A549 treated with CORT108297 at 1 μM for 4 hours (cell line): ENCODE measurements at places on chromosomes 3 and 15. TPM values are rescaled to one million over a fixed set of nuclear protein-coding genes. Genes with fewer than 3 reads are reported as not detected.

The SEMA3B gene
- 5.6 to 10.6 TPM (median 8.3 TPM) in 5 replicates for total RNA-seq

The CDCP1 gene
- total RNA-seq = 10.5 to 12.8 TPM (median 12.0 TPM) in 5 replicates

The LIPH gene
- 6.2 to 7.0 TPM (median 6.8 TPM) in 5 replicates for total RNA-seq

The SYNPR gene
- not detected in 5 replicates for total RNA-seq

The IL12A gene
- 0.59 to 1.1 TPM (median 0.90 TPM) in 5 replicates for total RNA-seq

The ADGRG7 gene
- total RNA-seq = not detected in 5 replicates

The CTDSPL gene
- total RNA-seq = 8.9 to 13.4 TPM (median 11.4 TPM) in 5 replicates

The OPA1 gene
- total RNA-seq = 21.9 to 39.0 TPM (median 29.4 TPM) in 5 replicates

The ITIH1 gene
- not detected in 5 replicates for total RNA-seq

The IQGAP1 gene
- 119 to 226 TPM (median 123 TPM) in 5 replicates for total RNA-seq

The ENTPD3 gene
- 0.04 to 0.06 TPM (median 0.05 TPM) in 3 of 5 replicates, not detected in the others for total RNA-seq

The PTX3 gene
- 0.59 to 1.2 TPM (median 1.1 TPM) in 5 replicates for total RNA-seq

The CPNE4 gene
- total RNA-seq = 4.0 to 7.1 TPM (median 5.9 TPM) in 5 replicates

The GOLGA6L10 gene
- 0.46 to 0.79 TPM (median 0.68 TPM) in 5 replicates for total RNA-seq

The SNTN gene
- total RNA-seq = not detected in 5 replicates

The STT3B gene
- 63.0 to 99.8 TPM (median 74.2 TPM) in 5 replicates for total RNA-seq

The MAGEL2 gene
- 0.01 to 0.02 TPM in 2 of 5 replicates, not detected in the others for total RNA-seq

The MESP2 gene
- total RNA-seq = 0.10 to 0.81 TPM (median 0.47 TPM) in 5 replicates

The ROPN1 gene
- not detected in 5 replicates for total RNA-seq

The P2RY12 gene
- total RNA-seq = not detected in 5 replicates

The AADACL2 gene
- total RNA-seq = not detected in 5 replicates

The GOLGA8H gene
- total RNA-seq = 1.8 to 3.1 TPM (median 2.9 TPM) in 5 replicates

The C3orf85 gene
- not detected in 5 replicates for total RNA-seq

The GLDN gene
- 0.02 to 0.07 TPM (median 0.03 TPM) in 3 of 5 replicates, not detected in the others for total RNA-seq

The FES gene
- total RNA-seq = 0.45 to 1.1 TPM (median 0.81 TPM) in 5 replicates

The ABHD17C gene
- total RNA-seq = 35.6 to 42.2 TPM (median 39.1 TPM) in 5 replicates

The GOLGA6L7 gene
- not detected in 5 replicates for total RNA-seq
